ENCODE measurements at places on chromosomes 5 and 9.

- no peak for DNase-seq
Observed at GRCh38 chr9:27933210-27934025, 360.1 kb upstream of the C9orf72 start.

DNA sequence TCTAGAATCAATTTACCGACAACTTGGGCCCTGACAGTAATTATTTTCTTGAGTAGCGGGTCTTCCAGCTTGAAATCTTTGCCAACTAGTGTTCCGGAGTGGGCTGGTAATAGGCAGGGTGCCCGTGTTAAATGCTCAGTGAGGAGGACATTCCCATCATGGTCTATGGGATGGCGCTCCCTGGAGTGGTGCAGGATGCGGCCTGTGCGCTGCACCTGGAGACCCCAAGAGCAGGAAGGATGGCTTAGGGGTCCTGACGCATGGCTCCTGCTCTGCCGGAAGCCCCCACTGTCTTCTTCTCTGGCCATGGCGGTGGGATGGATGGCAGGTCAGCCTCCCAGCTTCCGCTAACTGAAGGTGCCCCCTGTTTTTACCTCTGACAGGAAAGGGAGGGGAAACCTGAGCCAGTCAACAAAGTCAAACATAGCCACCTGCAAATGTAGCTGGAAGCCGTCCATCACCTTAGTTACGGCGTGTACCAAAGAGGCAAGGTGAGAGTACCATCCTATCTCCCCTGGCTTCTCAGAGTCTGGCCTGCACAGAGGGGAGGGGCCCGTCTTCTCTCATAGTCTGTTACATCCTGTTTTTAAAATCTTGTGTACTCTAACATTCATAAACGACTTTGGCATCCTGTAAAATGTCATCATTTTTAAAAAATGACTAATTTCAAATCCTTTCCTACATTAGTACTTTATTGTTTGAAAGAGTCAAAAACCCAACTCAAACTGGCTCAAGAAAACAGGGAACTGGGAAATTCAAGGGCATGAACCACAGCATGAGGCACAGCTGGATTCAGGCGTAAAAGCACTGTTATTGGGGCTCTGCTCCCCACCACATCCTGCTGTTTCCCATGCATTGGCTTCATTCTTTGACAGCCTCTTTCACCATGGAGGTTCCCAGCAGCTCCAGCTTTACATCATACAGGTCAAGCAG is 28.5 kb upstream of the UNC5A start:
- no peak for DNase-seq

GRCh38 chr5:15550502-15551112 is 50.6 kb downstream of the FBXL7 start:
- DNase-seq, result no peak

DNA sequence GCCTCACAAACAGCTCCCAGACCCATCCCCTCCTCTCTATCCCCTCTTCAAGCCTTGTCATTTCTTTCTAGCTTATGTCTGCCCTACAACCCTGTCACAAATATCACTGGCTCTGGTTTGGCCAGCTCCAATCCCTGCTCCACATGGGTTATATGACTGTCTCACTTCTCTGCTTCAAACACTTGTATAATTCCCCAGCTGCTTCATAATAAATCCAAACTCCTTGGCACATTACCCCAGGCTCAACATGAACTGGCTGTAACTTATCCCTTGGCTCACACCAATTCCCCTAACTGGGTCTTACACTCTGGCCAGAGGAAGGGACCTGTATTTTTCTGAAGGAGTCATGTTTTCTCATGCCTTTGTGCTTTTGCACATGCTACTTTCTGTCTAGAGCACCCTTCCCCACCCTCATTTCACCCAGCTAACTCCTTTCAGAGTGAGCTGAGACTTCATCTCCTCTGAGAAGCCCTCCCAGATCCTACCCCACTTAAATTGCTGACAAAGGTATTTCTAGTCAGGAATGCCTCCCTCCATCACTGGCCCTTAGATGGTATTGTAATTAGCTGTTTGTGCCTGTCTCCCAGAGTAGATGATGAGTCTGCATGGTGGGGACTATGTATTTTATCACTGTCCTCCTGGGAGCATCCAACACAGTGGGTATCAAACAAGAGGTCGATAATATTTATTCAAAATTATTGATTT is 5.3 kb downstream of the PRXL2C start:
- DNase-seq, result no peak

DNA sequence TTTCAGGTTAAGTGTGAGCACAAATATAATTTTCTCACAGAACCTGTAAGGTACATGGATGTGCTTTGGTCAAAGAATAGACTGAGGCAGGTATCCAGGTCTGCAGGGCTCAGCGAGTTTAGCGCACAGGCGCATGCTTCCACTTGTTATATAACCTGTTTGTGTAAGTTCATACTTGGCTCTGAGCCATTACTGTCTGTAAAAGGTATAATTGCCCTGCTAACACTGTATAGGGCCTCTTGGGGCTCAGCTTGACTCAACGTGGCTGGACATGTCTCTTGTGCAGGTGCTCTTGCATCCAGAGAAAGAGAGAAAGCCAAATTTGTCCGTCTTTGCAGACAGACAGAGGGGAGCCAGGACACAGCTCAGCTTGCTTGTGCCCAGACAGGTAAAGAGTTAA is 759.6 kb downstream of the MTRR start:
- DNase-seq, result no peak

DNA sequence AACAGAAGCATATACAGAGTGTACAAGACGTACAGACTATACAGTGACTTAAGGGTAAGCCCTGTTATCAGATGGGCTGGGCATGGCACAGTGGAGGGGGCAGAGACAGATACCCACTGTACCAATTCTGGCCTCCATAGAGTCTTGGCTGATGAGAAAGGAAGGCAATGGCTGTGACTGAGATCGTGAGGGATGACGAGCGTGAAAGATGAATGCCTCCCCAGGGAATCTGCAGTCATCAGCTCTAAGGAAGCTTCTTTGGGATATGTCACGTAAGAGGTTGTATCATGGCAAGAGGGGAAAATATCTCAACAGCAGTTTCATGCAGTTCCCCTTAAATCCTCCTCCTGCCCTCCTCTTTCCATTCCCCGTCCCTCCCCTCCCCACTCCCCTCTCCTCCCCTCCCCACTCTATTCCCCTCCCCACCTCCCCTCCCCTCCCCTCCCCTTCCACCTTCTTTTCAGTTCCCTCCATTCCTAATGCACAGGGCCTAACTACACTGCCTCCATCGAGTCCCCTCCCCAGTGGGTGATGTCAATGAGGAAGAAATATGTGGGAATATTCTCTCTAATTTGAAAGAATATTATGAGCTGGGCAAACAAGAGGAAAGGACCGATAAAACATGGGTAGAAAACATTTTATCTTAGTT is 226.4 kb upstream of the DAP start:
- peak; percentile 27 for DNase-seq

DNA sequence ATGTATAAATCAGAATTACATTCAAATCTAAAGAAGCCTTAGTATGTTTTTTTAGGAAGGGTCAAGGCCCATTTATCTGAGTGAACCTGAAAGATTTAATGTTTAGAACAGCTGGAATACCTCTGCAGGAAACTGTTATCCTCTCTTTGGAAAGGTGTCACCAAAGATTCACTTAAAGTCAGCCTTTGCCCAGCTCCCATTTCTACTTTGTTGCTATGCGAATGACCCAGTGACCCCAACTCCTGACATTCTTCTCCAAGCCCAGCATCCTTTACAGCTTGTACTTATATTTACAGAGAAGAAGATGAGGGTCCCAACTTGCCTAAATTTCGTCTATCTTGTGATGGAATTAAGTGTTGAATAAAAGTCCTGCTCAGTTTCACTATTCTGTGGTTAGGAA is 1198.6 kb downstream of the CDH12 start:
- no peak for DNase-seq

GRCh38 chr5:133738271-133738670 is 125.9 kb upstream of the FSTL4 start:
- DNase-seq, result no peak

Data from A673 (cell line).